ENCODE measurements at places on chromosomes 11 and 22. TPM values are rescaled to one million over a fixed set of nuclear protein-coding genes. Genes with fewer than 3 reads are reported as not detected.

LDHAL6A gene
- not detected for total RNA-seq

IGF2 gene
- total RNA-seq: 1,262 TPM

DNA sequence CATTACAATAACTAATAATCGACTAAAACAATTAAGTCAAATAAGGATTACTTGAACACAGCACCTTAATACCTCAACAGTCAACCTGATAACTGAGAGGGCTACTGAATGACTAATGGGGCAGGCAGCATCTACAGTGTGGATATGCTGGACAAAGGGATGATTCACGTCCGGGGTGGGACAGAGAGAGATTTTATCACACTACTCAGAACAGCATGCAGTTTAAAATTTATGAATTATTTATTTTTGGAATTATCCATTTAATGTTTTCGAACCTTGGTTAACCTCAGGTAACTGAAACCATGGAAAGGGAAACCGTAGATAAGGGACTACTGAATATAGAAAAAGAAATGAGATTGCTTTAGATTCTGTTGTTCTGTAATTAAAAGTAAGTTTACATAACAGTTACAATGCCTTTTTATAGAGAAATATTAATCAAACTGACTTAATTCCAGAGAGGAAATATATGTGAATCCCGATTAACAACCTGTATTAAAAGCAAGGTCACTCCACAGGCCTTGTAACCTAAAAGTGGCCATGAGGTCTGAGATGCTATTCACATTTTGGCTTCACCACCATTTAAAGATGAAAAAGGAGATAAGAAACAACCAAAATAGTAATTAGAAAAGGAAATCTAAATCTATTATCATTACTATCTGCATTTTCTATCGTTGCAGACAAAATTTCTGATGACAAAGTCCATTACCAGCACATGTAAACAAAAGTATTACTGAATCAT lies 119.0 kb upstream of the TP53AIP1 start:
- DNase-seq: no peak

STK33 gene
- total RNA-seq: 3.8 TPM

GRCh38 chr11:68130121-68130520 lies 8.9 kb upstream of the CHKA start:
- DNase-seq: no peak
